ENCODE measurements at places on chromosomes 11 and 22.

DNA sequence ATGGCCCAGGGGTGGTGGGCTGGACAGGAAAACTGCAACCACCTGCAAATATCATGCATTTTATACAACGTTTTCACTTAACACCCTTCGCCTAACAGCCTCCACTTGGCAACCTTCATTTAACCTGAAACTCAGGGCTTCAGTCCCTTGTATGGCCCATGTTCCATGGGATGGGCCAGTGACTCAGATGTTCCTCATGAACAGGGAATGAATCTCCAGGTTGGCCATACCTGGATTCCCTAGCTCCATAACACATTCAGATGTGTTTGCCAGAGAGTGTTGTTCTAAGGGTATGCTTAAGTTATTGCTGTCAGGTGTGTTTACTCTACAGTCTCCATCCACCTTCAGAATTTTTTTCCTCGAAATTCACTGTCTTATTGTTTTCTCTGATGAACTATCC lies 316.9 kb downstream of the JRKL start:
- no peak for DNase-seq

GRCh38 chr11:91230647-91231046 lies 994.0 kb upstream of the FAT3 start:
- DNase-seq: no peak

- no peak for DNase-seq
Measured at GRCh38 chr11:113880971-113881370, 5.6 kb upstream of the USP28 start.

GRCh38 chr11:126115127-126115495 lies 52.4 kb upstream of the CDON start:
- DNase-seq: no peak

- peak; percentile 88 for DNase-seq
Measured at GRCh38 chr11:3808861-3809623, 682 bp downstream of the PGAP2 start.

DNA sequence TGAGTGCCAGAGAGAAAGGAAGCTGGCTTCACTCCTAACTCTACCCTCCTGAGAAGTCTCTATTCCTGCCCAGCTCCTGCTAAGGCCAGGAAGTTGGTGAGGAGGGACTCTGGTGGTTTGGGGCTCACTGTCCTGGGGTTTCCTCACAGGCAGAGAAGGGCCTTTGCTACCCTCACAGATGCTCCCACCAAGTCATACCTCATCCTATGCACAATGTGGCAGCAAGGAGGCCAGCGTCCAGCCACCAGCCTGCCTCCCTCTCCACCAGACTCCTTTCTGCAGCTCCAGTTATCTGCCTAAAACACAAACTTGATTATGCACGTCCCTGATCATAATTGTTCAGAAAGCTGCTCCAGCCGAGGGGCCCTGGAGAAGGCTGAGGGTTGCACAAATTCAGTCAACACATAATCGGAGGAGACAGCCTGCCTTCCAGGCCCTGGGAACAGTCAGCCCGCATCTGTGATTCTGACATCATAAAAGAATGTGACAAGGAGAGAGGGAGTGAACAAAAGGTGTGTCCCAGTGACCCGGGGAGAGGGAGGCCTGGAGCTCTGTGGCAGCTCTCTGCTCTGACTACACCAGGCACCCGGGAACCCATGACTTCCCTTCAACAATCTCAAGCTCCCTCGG lies 28.8 kb downstream of the DKK3 start:
- DNase-seq: no peak

DNA sequence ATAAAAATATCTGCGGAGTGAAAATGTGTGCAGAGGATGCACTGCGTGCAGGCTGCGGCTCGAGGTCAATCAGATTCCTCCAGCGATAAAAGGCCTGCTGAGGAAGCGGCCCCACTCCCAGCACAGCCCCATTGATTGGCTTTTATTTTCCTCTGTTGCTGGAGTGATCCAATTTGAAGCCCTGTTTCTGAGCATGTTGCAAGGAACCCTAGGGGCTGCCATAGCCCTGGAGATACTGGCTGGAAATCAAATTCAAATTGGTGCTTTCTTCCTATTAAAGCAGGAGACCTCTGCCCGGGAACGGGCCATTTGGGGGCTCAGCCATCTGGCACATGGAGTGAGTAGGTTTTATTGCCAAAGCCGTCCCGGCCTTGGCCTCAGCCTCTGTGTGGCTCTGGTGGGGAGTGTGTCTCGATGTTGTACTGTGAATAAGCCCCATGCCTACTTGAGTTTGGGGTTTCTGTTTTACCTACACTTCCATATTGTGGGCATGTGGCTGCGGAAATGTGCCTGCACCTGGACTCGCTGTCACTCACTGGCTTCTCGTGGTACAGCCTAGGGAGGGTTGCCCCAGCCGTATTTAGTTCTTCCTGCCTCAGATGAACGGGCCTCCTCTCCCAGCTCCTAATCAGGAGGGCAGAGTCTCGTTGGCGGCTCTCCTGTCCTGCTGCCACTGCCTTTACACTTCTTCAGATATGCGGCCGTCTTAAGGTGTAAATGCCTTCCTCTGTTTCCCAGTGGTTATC lies 25.6 kb downstream of the PARVB start:
- no peak for DNase-seq

DNA sequence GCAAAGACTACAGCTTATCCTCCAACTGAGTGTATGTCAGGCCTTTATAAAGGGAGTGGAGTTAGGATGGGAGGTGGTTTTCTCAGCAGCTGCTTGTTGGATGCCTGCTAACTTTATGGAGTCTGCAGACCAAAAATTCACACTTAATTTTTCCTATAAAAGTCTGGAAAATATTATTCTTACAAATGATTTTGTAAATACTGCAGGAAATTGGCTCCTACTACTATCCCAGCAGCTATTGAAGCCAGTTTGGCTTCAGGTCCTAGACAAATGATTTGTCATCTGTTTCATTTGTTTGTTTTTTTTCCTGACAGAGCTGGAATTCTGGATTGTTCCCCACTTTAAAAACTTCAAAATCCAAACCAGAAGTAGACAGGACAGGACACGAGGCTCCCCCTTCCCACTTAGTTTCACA lies 292.5 kb downstream of the TMEM135 start:
- DNase-seq: no peak

All from GM13977 (cell line).